ENCODE measurements at places on chromosomes 3 and 15.

DNA sequence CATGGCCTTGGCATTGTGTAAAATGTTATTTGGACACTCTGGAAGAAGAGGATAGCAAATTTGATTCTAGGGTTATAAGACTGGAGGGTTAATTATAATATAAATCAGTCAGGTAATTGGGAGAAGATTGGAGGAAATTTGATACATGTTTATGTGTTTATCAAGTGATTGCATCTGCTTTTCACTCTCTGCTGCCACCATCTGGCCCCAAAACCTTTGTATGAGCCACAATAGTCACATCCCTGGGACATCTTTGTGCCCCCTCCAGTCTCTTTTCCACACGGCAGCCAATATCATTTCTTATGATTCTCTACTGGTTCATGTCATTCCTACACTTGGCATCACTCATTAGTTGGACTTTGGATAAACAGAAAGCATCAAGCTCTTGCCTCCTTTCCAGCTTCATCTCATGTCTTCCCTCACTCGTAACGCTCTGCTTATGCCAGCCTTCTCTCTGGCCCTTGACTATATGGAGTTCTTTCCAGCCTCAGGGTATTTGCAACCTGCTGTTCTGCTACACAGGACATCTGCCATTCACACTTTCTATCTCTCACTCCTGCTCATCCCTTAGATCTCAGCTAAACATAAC lies 602.3 kb upstream of the SUCLG2 start:
- peak; percentile 0 for DNase-seq

DNA sequence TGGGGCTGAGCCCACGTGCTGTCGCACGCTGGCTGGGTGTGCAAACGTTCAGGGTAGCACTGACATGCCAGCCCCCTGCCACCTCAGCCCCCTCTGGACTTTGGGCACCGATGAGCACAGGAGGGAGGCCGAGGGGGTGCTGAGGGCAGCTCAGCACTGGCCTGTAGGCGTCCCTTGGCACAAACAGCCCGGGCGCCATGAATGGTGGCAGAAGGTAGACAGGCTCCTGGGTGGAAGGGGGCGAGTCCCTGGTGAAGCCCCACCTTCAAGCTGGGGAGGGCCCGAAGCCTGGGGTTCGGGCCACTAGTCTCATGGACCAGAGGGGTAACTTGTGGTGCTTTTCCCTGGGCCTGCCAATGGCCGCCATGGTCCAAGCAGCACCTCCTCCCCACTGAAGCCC lies 70.7 kb downstream of the GLB1 start:
- DNase-seq, result no peak

GRCh38 chr3:127212711-127213110 lies 19.8 kb downstream of the PRR23E start:
- no peak for DNase-seq

- no peak for DNase-seq
These were observed 31.1 kb upstream of the IL16 start for GRCh38 chr15:81165535-81165934.

GRCh38 chr3:33426068-33426467 lies 14.1 kb downstream of the UBP1 start:
- DNase-seq, result no peak

DNA sequence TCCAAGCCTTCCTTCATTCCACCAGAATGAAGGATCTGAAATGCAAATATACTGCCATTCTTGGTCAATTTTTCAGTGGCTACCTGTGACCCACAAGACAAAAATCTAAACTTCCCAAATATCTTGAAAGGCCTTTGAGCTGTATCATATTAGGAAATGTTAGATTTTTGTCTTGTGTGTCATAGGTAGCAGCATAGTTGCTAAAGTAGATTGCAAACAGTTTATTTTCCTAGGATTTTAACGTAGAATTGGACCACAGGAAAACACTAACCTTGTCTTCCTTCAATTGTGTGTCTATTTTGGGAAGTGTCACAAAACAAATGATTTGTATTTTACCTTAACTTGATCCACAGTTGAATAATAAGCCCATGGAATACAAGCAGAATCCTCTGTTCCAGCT lies 42.4 kb downstream of the CP start:
- no peak for DNase-seq

DNA sequence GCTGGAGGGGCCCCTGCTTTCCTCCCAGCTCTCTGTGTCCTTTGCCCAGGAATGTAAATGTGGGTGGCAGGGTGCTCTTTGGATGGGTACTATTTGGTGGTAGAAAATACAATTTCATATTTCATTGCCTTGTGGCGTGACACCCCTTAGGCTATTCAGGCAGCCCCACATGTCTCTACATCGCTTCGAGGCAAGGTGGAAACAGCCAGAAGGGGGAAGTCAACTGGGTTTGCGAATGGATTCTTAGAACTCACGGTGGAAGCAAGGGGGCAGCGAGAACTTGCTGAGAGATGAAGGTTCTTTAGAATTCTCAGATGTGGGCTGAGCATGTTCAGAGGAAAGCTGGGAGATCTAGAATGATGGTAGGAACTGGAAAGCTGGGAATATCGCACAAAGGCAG lies 25.3 kb downstream of the PLA2G4D start:
- no peak for DNase-seq

- DNase-seq, result peak; percentile 91
These were observed at the start of gene GDPGP1 for GRCh38 chr15:90234096-90234988. Gene GDPGP1 (plus strand): TSS chr15:90234209. CDS start chr15:90240909, 6,700 bp downstream.

DNA sequence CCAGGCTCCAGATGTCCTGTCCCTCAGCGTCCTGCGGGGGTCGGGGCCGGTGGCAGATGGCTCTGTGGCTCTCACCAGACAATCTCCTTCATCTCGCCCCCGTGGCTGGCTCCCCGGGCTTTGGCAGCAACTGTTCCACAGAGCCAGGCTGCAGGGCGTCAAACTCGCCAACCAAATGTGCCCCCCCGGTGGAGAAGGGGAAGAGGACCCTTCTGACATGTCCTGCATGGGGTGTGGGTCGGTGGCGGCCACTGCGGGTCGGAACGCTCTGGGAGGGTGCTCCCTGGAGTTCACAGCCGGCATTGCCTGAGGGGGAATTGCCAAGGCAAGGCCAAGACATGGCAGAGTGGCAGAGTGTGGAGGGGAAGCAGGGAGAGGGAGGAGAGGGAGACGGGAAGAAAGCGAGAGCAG lies 36.0 kb downstream of the BDH1 start:
- no peak for DNase-seq

DNA sequence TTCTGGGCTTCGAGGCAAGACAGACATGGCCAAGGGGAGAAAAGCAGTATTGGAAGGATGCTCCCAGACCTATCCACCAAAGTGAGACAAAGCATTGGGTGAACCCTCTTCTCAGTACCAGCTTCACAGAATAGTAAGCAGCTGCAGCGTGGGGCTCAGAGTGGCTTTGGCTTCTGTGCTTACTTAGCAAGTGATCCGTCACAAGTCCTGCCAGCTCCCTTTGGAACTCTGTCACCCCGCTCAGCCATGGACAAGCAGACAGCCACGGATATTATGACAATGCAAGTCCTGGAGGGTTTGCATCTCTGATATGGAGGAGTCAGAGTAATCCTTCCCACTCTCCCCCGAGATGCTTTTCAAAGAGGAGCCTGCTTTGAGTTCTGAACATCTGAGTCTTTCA lies 90.8 kb downstream of the SLCO3A1 start:
- no peak for DNase-seq

- no peak for DNase-seq
These were observed 48.1 kb upstream of the USP3 start for GRCh38 chr15:63456258-63456657.

- no peak for DNase-seq
These were observed 667.2 kb upstream of the NAALADL2 start for GRCh38 chr3:174191895-174192294.

- no peak for DNase-seq
These were observed 1.8 kb upstream of the YEATS2 start for GRCh38 chr3:183695569-183696364.

DNA sequence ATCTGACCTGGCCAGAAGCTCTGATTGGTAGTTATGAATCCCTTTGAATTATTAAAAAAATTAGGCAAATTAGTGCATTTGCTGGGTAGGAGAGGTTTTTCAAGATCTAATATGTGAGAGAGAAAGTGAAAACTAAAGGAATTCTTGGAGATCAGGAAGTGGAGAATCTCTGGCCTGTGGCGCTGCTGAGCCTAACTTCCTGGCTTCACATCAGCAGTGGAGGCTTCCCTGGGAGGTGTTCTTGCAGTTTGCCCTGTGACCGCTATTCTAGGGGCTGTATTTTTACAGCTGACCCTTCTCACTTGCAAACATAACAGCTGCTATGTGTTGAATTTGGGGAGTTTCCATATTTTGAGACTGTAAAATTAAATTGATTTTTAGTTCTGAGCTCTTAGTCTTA lies 166.4 kb downstream of the ATG7 start:
- no peak for DNase-seq

DNA sequence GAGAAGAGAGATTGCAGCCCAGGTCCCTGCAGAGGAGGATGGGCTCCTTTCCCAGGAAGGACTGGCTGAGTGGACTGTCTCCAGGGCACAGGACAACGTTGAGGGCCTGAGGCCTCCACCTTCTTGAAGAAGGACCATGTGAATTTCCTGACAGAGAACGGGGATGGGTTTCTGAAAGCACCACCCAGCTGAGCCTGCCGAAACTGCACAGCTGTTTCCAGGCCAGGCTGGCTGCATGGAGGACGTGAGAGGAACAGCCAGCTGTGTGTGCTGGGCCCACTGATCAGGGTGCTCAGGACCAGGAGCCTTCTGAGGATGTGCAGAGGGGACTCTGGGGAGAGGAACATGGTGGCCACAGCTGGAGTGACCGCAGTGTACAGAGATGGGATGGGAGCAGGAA lies 39.2 kb downstream of the HMCES start:
- DNase-seq, result no peak

- DNase-seq, result no peak
These were observed 129.5 kb downstream of the TFDP2 start for GRCh38 chr3:142019794-142020320.

GRCh38 chr15:78170848-78171773 lies 21.9 kb downstream of the IDH3A start:
- DNase-seq, result no peak

GRCh38 chr15:47769166-47769565 lies 51.9 kb downstream of the SEMA6D start:
- no peak for DNase-seq

DNA sequence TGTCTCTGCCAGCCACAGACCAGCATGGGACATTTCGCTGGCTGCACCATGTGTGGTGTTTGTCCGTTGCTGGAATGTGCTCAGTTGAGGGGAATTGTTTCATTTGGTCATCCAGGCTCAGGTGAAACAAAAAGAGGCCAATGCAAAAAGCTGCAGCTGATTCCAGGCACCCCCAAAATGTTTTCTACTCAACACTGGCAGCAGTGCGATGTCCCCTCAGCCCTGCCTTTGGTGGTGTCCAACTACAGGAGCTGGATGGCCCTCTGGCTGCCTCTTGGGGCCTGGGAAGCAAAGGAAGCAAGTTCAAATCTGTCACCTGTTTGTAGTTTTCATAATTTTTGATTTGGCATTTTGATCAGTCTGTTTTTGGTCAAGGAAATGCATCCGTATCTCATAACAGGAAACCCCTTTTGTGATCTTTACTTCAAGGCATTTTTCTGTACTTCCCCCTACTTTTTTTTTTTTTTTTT lies 141.8 kb downstream of the EEFSEC start:
- DNase-seq, result no peak

- DNase-seq, result peak; percentile 61
These were observed 551 bp downstream of the DNAJC13 start for GRCh38 chr3:132417695-132418411.
